Sigmoid colon (tissue), 7 donors: ENCODE measurements at places on chromosomes 11 and 22. TPM values are rescaled to one million over a fixed set of nuclear protein-coding genes. Genes with fewer than 3 reads are reported as not detected.

TNNI2 gene
- total RNA-seq = not detected

OR4A16 gene
- total RNA-seq = not detected

CDK2AP2 gene
- 28.2 TPM for total RNA-seq

KDM4E gene
- total RNA-seq = not detected

AQP11 gene
- 0.36 TPM for total RNA-seq

USP2 gene
- total RNA-seq = 1.7 TPM

C11orf65 gene
- total RNA-seq = 1.1 TPM

GALR3 gene
- total RNA-seq = not detected

SLC25A18 gene
- 5.4 TPM for total RNA-seq

ACTN3 gene
- total RNA-seq = not detected

KRTAP5-11 gene
- not detected for total RNA-seq

CBLIF gene
- total RNA-seq = not detected

YAP1 gene
- total RNA-seq = 204 TPM

JAML gene
- 6.1 TPM for total RNA-seq

IRAG1 gene
- 96.1 TPM for total RNA-seq

OR51A4 gene
- not detected for total RNA-seq

ANO5 gene
- 14.7 TPM for total RNA-seq

MYO18B gene
- not detected for total RNA-seq

OR52A1 gene
- total RNA-seq = not detected

LRRC32 gene
- total RNA-seq = 6.4 TPM
